8988T (cell line): ENCODE measurements at places on chromosomes 3 and 15.

DNA sequence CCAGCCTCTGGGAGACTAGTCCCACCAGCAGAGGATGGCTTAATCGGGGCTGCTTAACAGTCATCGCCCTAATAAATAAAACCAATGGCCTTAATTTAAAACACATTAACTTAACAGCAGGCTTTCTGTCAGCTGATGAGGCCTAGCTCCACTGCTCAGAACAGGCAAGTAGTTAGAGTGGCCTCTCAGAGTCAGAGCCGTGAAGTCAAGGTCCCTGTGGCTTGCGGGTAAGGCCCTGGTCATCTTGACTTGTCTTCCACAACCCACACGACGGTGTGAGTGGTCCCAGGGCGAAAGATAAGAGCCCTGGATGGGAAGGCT is 11.8 kb downstream of the XXYLT1 start:
- DNase-seq, result no peak

DNA sequence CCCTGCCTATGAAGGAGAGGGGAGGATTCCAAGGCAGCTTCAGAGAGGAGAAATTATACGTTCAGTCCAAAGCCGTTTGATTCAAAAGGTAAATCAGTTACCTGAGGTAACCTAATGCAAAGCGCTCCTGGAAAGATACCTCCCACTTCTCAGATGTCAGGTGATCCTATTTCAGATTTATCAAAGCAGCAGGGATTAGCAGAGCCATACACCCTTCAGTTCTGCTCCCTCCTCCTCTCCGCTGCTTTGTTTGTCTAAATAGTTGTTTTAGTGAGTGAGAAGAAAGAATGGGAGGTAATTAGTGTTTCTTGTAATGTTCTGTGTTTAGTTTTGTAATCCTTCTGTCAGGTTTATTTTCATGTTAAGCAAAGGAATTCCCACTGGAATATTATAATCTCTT is 81.1 kb downstream of the SOX14 start:
- no peak for DNase-seq

DNA sequence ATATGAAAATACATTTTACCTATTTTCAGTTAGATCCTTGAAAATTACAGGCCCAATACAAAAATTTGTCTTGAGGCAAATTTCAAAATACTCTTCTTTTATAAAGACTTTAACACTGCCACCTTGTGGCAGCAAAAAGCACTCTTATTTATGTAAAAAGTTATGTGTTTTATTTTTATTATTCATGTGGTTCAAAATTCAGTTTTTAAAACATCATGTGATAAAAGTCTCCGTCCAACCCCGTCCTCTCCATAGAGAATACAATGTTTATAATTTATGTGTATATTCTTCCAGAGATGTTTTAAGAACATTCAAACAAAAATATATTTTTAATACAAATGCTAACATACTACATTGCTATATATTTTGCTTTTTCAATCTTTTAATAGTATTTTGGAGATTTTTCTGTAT is 36.9 kb upstream of the TRIM59 start:
- no peak for DNase-seq

- DNase-seq, result no peak
These were observed 44.0 kb downstream of the GASK1A start for GRCh38 chr3:43023066-43023465.

- DNase-seq, result peak; percentile 91
These were observed at the start of gene GPX1 for GRCh38 chr3:49358217-49358883. GPX1 (minus strand) TSS chr3:49358353; CDS start chr3:49358278, 75 bp downstream.

- peak; percentile 11 for DNase-seq
These were observed 214.9 kb upstream of the ARRDC4 start for GRCh38 chr15:97745481-97746071.
